ENCODE measurements at places on chromosomes 4 and X.

DNA sequence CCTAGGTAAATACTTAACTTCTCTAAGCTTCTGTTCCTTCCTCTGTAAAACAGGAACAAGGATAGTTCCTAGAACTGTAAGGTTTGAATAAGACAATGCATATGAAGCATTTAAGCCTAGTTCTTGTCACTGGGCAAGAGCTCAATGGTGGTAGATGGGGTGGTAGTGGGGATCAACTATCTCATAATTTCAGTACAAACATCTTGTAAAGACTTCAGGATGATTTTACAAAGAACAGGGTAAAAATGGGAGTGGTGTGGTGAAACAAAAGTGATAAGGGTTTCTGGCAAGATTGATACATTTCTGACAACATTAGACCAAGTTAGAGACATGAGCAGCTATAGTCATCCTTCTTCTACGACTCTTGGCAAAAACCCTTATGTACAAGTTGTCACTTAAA is 137.8 kb downstream of the SCFD2 start:
- DNase-seq, result no peak

DNA sequence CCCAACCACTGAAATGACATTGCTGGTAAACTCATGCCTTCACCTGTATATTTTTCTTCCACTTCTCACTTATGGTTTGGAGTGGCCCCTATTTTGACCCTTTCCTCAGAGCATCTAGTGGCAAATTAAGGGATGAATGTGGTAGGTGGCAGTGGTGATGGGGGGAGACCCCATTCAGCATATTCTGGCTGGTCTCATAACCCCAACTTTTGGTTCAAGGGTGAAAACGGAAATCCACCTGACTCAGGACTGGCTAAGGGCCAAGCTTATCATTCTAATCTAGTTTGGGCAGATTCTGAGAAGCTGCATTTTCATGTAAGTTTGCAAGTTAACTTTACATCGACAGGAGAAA is 47.0 kb upstream of the NSUN7 start:
- no peak for DNase-seq

GRCh38 chr4:3873408-3874027 is 107.3 kb downstream of the ADRA2C start:
- DNase-seq, result no peak

GRCh38 chr4:167274351-167274750 is 40.1 kb upstream of the SPOCK3 start:
- no peak for DNase-seq

DNA sequence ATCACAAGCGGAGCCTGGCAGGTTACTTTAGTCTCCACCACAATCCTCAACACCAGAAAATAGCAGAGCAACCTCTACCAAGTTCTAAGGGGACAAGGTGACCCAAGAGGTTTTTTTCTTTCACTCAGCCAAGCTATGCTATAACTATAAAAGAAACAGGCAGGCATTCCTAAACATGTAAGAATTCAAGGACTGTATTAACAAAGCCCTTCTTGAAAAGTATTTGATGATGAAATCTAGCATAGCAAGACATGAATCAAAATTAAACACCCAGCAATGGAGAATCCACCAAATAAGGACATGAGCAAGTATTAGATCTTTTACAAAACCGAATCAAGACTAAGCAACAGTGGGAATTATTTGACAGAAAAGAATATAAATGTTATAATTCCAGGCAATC is 25.7 kb upstream of the C1QTNF7 start:
- DNase-seq, result no peak

DNA sequence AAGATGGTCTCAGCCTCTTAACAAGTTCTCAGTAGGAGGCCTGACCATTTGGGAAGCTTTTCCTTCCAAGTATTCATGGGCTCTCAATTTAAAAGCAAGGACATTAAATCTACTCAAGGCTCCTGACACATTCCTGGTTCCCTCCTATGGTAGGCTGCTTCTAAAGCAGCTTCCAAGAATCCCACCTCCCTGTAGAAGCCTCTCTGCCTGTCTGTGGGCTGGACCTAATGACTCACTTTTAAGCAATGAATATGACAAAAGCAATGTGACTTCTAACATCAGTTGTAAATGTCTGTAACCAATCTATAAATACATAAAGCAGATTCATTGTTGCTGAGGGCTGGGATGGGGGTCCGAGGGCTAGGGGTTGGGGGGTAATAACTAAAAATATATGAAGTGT is 99.5 kb upstream of the FAM9B start:
- no peak for DNase-seq

DNA sequence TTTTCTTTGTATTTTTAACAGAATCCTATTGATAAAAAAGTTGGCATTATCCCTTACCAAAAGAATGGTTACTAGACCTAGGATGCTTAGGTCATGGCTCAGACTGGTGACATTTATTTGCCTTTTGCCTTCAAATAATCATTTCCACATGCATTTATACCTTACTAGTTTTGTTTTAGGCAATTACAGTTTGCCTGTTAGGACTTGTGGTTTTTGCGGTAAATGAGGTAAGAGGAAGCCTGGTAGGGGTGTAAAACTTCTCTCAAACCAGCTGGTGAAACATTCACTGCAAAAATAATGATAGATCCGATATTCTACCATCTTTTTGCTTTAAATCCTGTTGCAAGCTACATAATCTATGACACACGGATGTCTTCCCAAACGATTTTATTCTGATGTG is 12.1 kb downstream of the LAMP2 start:
- no peak for DNase-seq

GRCh38 chrX:133477986-133478385 is 62.7 kb upstream of the GPC4 start:
- no peak for DNase-seq

DNA sequence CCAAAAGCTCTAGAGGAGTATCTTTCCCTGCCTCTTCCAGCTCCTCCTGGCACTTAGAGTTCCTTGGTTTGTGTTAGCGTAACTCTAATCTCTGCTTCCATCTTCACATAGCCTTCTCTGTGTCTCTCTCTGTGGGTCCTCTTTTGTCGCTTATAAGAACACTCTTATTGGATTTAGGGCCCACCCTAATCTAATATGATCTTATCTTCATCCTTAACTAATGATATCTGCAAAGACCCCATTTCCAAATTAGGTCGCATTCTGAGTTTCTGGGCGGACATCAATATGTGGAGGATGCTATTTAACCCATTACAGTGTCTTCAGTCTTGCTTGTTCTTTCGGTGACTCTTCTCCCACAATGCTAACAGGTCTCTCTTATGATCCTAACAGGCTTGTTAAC is 72.3 kb downstream of the CC2D2A start:
- no peak for DNase-seq

GRCh38 chr4:184416913-184417734 is 57.2 kb downstream of the IRF2 start:
- DNase-seq, result no peak

DNA sequence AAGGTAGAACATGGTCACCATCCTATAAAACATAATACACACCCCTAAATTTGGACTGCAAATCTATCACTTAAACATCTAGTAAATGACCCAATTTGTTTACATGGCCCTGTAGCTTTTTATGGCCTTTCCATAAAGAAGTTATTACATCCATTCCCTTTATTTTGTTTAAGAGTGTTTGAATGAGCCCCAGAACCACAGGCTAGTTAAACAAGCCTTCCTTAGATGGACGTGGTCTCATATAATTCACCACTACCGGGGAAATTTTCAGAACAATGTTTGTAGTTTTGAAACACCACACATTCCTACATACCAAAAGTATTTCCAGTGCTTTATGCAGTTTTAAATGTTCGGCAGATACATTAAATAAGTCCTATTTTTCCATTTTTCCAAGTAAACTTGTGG is 12.3 kb downstream of the PDGFC start:
- no peak for DNase-seq

DNA sequence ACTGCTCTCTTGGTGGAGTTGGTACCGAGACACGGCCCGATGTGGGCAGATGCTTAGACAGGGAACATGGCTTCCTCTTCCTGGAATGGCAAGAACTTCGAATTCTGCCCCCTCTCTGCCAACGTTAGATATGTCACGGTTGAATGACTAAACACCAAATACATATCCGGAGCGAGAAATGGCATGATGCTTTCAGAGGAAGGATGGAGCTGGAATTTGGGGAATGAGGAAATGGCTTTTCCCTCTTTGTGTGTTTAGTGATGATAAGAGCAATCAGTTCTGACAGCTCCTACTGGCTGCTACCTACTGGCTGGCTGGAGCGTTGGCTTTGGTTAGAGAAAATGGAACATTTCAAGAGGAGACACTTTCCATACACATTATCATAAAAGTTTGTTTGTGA is 140.0 kb downstream of the DHRSX start:
- DNase-seq, result no peak
